ENCODE measurements at places on chromosomes 1 and 21. TPM values are rescaled to one million over a fixed set of nuclear protein-coding genes. Genes with fewer than 3 reads are reported as not detected.

The PLA2G2A gene
- total RNA-seq = not detected

GRCh38 chr21:38293113-38293512 is 36.3 kb downstream of the KCNJ15 start:
- no peak for DNase-seq

DNA sequence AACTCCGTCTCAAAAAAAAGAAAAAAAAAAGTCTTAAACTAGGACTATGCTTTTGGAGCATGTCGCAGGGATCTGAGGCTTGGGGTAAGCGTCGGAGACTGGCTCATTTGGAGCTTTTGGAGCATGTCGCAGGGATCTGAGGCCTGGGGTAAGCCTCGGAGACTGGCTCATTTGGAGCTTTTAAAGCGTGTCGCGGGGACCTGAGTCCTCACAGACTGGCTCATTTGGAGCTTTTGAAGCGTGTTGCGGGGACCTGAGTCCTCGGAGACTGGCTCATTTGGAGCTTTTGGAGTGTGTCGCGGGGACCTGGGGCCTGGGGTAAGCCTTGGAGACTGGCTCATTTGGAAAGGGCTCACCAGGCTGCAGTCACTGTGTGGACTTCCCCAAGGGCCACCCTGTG is 13.6 kb upstream of the TSPEAR start:
- DNase-seq = no peak

GRCh38 chr1:88179943-88180342 is 504.1 kb upstream of the PKN2 start:
- no peak for DNase-seq

Measured in chondrocyte (in vitro differentiated cells).